Hindlimb muscle (tissue), 1 donor: ENCODE measurements at places on chromosomes 1 and 21. TPM values are rescaled to one million over a fixed set of nuclear protein-coding genes. Genes with fewer than 3 reads are reported as not detected.

DNA sequence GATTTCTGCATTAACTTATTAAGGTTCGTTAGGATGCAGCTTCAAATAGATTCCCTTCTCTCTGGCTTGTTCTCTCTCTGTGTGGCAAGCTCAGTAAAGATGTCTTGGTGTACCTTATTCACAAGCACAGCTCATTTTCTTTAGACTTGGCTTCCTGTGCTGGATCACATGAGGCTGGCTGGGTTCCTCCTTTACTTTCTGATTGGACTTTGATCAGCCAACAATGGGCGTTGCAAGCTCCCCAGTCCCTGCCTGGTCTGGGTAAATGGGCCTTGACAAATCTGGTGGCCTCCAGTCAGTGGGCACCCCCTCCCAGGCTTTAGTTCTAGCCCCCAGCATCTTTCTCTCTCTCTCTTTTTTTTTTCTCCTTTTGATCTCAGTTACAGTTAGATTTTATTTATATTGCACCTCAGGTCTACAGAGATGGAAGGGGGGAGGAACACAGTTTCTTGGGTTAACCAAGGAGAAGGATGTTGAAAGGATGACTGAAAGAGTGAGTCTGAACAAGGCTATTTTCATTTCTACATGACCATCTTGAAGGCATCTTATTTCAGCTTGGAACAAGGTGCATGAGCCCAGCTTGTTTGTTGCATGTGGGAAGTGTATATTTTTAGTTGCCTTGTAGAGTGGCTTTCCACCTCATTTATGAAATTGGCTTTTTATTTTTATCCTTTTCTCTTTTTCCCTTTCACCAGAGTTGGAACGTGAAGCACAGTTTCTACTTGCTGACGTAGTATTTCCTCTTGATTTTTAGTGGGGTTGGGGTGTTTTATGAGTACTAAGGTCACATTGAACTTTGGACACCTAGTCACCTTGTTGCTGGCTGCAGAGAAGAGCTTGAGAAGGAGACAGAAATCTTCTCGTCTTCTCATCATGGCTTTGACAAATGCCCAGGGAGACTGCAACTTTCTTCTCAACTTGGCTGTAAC, 77.1 kb downstream of the PBX1 start:
- DNase-seq: no peak

GRCh38 chr1:235504122-235504493, at the start of gene B3GALNT2:
TSS of gene B3GALNT2 (minus strand) at chr1:235504452. CDS start at chr1:235504252, 200 bp downstream.
- DNase-seq: no peak

DNA sequence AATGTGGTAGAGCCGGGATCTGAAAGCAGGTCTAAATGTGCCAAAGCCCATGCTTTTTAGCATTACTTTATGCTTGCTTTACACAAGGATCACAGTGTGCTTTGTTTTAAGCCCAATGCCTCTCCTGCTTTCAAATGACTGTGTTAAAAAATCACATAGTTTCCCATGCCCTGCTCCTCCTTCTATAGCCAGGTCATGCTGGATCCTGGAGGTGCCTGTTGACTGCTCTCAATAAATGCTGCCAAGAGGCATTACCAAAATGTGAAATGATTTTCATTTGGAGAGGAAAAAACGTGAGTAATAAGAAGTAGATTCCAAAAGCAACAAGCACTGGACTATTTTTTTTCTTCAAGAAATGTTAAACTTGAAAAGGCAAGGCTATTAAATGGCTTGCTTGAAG, 420.7 kb upstream of the USP24 start:
- no peak for DNase-seq

Gene ARHGAP30
- polyA plus RNA-seq: 4.7 TPM

- DNase-seq: peak; percentile 32
Measured at GRCh38 chr1:2474104-2474844, 1.8 kb upstream of the PLCH2 start.

- no peak for DNase-seq
Measured at GRCh38 chr1:109733236-109733870, 7.5 kb downstream of the GSTM3 start.

Gene CHIA
- not detected for polyA plus RNA-seq

Gene CDCA8
- 7.1 TPM for polyA plus RNA-seq

GRCh38 chr1:19591482-19592091, 52.5 kb upstream of the NBL1 start:
- no peak for DNase-seq

DNA sequence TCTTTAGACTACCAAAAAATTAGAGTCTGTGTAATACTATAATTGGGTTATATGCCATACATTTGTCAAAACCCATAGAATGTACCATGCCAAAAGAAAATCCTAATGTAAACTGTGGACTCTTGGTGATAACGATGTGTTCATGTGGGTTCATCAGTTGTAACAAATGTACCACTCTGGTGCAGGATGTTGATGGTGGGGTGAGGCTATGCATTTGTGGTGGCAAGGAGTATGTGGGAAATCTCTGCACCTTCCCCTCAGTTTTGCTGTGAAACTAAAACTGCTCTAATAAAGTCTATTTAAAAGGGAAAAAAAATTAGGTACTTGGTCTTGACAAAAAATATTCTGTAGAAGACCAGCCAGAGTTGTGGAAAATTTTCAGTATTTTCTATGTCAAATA, 43.4 kb downstream of the INKA2 start:
- no peak for DNase-seq

- DNase-seq: no peak
Measured at GRCh38 chr1:66769512-66770229, 17.4 kb downstream of the DYNLT5 start.

DNA sequence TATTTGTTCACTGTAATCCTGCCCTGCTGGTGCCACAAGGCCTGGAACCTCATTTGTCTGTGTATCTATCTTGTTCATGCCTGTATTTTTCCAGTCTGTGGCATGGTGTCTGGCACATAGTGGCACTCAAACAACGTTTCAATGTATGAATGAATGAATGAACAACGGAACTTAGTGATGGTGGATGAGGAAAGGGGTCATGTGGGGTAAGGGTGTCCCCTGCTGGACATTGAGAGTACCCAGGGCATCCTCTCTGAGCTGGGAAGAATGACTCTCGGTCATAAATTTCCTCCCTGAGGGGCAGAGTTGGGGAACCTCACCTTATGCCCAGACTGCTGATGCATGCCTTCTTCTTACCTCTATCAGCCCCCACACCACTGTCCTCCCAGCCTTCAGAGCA, 18.9 kb upstream of the ZNF683 start:
- no peak for DNase-seq

DNA sequence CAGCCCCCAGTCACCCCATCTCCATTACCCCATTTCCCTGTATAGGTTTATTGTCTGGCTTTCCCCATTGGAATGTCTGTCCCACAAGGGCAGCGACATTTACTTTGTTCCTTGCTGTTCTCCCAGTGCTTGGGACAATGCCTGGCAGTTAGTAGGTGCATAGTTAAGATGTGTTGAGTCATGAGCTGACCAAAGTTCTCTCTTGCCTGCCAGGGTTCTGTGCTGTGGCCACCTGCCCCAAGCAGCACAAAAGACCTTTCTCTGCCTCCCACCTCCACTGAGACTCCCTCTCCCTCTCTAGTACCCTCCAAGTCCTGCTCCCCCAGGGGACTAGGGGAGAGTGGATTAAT, 40.0 kb downstream of the TMCO4 start:
- no peak for DNase-seq

Gene KRTAP21-3
- polyA plus RNA-seq: not detected

- DNase-seq: no peak
Measured at GRCh38 chr1:55375617-55376258, 160.6 kb upstream of the USP24 start.

Gene PGLYRP4
- polyA plus RNA-seq: not detected

Gene LRRC52
- polyA plus RNA-seq: 0.19 TPM

DNA sequence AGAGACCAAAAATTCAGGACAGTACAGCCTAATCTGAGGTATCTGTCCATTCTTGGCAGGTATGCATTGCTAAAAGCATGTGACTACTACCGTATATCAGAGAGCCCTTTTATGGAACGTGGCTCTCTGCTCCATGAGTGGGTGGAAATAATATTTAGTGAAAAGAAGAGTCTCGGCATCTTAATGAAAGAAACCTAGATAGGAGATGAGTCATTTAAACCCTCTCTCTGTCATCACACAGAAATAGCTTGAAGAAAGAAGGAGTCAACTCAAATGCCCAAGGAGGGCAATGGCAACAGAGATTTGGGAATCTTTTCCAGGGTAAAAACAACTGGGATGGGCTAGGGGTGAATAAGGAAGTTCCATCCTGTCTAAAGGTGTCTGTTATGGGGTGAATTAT, 528.2 kb downstream of the SMYD3 start:
- DNase-seq: no peak

Gene DNAI4
- polyA plus RNA-seq: 2.0 TPM

GRCh38 chr21:27423038-27423437, 456.1 kb upstream of the ADAMTS5 start:
- DNase-seq: no peak

Gene GUCA2A
- not detected for polyA plus RNA-seq

Gene LRRC8B
- polyA plus RNA-seq: 3.0 TPM

DNA sequence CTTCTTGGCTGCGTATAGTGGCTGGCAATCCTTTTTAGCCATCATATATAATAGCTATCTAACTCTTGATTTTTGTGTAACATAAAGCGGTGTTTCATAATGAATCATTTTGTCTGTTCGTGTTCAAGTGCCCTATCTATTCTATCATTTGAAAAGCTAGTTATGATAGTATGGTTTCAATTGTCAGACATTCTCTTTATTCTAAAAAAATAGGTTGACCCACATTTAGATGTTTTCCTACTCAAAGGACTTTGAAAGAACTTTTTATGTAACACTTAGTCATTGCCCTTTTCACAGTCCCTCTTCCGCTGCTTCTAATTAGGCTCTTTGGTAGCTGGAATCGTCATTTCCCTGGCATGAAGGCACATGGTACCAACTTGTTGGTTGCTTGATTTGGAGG, 272.2 kb upstream of the B3GALT2 start:
- DNase-seq: no peak

Gene PTBP2
- 34.0 TPM for polyA plus RNA-seq

GRCh38 chr21:29403922-29404538, 105.3 kb downstream of the BACH1 start:
- DNase-seq: no peak

DNA sequence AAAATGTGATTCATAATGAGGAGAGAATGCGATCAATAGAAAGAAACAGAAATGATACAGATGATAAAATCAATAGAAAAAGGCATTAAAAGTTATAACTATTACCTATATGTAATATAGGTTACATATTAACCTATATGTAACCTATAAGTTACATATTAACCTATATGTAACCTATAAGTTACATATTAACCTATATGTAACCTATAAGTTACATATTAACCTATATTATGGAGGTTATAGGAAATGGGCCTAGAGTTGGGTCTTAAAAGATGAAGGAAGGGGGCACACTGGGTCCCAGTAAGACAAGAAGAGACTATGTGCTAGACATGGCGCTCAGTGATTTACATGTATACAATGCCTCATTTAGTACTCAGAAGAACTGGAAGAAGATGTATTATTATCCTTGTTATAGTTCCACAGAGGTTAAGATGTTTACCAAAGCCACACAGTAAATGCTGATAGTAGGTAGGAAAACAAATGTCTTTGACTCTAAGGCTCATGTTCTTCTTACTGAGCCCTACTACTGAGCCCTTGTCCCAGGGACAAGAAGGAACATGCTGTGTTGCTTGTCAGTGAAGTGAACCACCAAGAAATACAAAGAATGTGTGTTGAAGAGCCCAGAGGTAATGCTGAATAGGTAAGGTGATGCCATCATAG, 444.6 kb upstream of the PLXNA2 start:
- DNase-seq: no peak

Gene PPM1J
- polyA plus RNA-seq: 3.8 TPM

Gene LCE1D
- not detected for polyA plus RNA-seq

- no peak for DNase-seq
Measured at GRCh38 chr1:202685641-202686040, 24.6 kb downstream of the SYT2 start.

GRCh38 chr1:113972954-113973353, 6.3 kb upstream of the OLFML3 start:
- no peak for DNase-seq

DNA sequence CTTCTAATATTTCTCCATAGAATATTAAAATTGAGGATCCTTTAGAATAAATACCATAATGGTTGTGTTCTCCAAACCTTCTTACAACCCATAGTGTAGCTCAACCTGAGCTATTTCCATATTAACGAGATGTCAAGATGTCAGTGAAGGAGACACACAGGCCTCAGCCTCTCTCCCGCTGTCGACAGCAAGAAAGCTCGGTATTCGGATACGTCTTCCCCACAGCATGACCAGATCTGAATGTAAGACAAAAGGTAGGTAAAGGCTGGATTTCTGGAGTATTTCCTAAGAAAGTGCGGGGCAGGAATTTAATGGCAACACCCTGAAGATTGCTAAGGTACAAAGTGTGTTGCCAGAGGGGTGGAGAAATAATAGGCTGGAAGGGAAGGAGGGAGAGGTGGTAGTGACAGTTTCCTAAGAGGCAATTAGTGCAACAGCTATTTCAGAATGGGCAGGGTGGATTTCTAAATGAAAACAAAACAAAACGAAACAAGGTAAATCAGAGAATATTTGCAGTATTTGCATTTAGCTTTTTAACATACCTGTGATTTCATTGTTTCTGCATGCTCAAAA, 1.7 kb downstream of the ADSS2 start:
- DNase-seq: no peak

DNA sequence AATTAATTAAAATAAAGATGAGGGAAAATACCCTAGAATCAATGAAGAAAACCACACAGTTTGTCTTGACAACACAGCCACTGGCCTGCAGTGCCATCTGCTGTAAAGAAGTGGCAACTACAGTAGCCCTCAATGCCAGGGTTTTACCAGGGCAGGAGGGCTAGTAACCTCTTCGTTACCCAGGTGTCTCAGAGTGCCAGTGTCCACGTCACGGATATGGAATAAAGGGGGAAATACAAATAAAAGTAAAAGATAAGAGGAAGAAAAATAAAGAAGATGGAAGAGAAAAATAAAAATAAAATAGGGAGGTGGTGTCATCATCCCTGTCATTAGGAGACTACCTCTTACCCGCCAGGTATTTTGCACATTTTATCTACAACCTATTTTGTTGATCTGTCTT, 14.2 kb upstream of the SLC44A3 start:
- peak; percentile 64 for DNase-seq

DNA sequence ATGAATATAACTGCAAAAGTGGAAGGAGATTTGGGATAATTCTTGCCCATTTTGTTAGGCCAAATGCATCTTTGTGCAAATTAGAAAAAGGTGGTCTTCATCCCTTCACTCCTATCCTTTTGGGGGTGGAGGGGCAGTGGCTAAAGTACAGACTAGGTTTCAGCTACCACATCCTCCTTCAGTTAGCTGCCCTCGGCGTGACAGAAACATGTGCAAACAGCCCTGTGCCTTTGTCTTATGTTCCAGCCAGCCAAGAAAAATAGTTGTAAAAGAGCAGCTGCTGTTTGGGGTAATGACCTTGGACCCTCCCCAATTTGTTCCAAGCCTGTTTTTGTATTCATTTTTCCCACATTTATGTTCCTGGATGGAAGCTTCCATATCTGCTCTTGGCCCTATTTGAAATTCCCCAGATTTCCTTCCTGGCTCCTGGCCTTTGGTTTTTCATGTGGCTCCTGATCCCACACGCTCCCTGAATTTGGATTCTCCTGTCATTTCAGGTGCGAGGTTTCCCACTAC, 8.3 kb upstream of the LGALS8 start:
- DNase-seq: no peak

DNA sequence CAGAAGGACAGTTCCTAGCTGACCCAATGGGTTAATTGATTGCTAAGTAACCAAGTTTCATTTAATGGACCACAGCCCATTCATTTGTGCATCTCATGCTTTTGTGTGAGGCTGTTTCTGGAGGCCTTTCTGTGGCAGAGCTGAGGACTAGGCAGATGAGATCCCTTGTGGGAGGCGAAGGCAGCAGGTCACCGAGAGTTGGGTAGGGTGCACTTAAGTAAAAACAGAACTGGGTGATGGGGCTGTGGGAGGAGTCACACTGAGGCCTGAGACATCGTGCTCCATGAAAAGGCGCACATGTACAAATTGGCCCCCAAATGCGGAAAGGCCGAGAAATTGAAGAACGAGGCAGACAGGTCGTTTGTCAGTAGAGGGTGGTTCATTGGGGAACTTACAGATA, 60.9 kb downstream of the S100B start:
- no peak for DNase-seq
